CD8-positive, alpha-beta memory T cell (primary cell): ENCODE measurements at places on chromosomes 7 and 10. TPM values are rescaled to one million over a fixed set of nuclear protein-coding genes. Genes with fewer than 3 reads are reported as not detected.

GRCh38 chr10:45111509-45111908 lies 110.8 kb downstream of the ZNF22 start:
- no peaks in the 10 kb centered on the region for H3K27me3 ChIP-seq
- DNase-seq: no peak
- no peak overlapping the region for H3K27ac ChIP-seq
- H3K4me1 ChIP-seq: no peaks in the 10 kb centered on the region
- no peaks in the 10 kb centered on the region for H3K36me3 ChIP-seq
- no peak overlapping the region for H3K4me3 ChIP-seq

DNA sequence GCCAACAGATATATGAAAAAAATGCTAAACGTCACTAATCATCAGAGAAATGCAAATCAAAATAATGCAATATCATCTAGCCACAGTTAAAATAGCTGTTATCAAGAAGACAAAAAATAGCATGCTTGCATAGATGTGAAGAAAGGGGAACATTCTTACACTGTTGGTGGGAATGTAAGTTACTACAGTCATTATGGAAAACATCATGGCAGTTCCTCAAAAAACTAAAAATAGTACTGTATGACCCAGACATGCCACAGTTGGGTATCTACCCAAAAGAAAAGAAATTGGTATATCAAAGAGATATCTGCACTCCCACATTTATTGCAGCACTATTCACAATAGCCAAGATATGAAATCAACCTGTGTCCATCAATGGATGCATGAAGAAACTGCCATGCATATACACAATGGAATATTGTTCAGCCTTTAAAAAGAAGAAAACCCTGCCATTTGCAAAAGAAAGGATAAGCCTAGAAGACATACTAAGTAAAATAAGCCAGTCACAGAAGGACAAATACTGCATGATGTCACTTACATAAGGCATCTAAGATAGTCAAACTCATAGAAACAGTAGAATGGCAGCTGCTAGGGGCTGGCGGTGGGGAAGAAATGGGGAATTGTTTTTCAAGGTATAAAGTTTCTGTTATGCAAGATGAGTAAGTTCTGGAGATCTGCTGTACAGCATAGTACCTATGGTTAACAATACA lies 107.0 kb downstream of the PTPN20 start:
- DNase-seq: no peak
- no peaks in the 10 kb centered on the region for H3K27me3 ChIP-seq
- no peak overlapping the region for H3K4me3 ChIP-seq
- H3K4me1 ChIP-seq: no peaks in the 10 kb centered on the region
- H3K36me3 ChIP-seq: no peaks in the 10 kb centered on the region
- no peak overlapping the region for H3K27ac ChIP-seq

GRCh38 chr7:30335763-30336487 lies 51.5 kb downstream of the ZNRF2 start:
- H3K27ac ChIP-seq: no peak overlapping the region
- no peaks in the 10 kb centered on the region for H3K27me3 ChIP-seq
- H3K4me1 ChIP-seq: peaks cover 8% of the 10 kb centered on the region
- H3K4me3 ChIP-seq: no peak overlapping the region
- no peak for DNase-seq

GRCh38 chr7:2530071-2530987 lies 10.8 kb downstream of the LFNG start:
- DNase-seq: peak; percentile 86
- H3K27me3 ChIP-seq: no peaks in the 10 kb centered on the region
- H3K36me3 ChIP-seq: peaks cover 15% of the 10 kb centered on the region

GRCh38 chr7:5395246-5395645 lies 28.4 kb downstream of the TNRC18 start:
- H3K27ac ChIP-seq: no peak overlapping the region
- no peak for DNase-seq
- no peak overlapping the region for H3K4me3 ChIP-seq
- peaks cover 16% of the 10 kb centered on the region for H3K36me3 ChIP-seq

- H3K36me3 ChIP-seq: no peaks in the 10 kb centered on the region
- no peak overlapping the region for H3K27ac ChIP-seq
- no peaks in the 10 kb centered on the region for H3K27me3 ChIP-seq
- peak; percentile 26 for DNase-seq
Measured at GRCh38 chr7:92691578-92691977, 101.4 kb upstream of the FAM133B start.

DNA sequence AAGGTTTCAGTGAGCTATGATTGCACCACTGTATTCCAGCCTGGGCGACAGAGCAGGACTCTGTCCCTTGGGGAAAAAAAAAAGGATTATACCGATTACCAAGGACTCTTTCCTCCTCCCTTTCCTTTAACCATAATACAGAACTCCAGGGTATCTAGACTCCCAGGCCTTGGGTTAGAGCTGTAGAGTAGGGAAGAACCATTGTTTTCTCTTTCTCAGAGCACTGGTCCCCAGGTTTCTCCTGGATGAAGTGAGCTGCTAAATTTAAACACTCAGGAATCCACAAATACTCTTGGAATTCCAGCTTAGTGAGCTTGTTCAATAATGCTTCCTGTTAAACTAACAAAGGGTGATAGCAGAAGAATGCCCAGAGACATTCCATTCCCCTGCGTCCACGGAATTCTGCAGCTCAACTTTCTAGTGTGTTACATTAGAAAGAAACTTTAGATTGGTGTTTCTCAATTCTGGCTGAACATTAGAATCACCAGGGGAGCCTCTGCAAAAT lies 14.6 kb upstream of the RPEL1 start:
- H3K4me3 ChIP-seq: no peak overlapping the region
- H3K27me3 ChIP-seq: no peaks in the 10 kb centered on the region
- no peaks in the 10 kb centered on the region for H3K4me1 ChIP-seq
- no peak for DNase-seq
- no peak overlapping the region for H3K27ac ChIP-seq

DNA sequence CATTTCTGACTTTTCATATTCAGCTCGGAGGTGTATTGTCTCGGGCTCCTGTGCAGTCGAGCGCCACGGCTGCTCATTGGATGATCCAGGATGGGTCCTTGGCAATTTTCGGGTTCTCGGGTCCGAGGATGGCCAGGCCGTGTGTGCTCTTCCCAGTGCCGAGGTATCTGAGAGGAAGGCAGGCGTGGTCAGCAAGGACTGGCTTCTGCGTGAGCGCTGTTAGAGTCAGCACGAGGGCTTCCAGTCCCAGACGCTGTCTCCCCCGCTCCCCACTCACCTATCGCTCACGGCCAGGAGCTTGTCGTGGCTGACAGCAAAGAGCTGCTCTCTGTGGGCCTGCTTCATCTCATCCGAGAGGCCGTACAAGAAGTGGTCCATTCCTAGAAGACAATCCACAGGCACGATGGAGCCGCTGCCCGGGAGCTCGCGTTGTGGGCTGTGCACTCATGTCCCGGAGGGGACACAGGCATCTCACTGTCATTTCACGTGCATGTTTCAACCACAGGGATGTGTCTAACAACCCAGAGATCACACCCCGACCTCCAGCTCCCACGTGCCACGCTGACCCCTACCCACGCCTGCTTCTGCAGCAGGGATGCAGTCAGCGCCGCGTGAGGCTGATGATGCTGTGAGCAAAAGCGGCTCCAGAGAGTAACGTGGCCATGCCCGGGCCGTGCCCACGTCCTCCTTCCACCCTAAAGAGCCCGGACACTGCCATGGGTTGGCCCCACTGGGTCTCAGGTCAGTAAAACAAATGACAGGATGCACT lies 34.4 kb downstream of the PITRM1 start:
- H3K4me1 ChIP-seq: no peaks in the 10 kb centered on the region
- H3K36me3 ChIP-seq: peaks cover 72% of the 10 kb centered on the region
- DNase-seq: no peak
- H3K27ac ChIP-seq: no peak overlapping the region
- no peak overlapping the region for H3K4me3 ChIP-seq
- H3K27me3 ChIP-seq: no peaks in the 10 kb centered on the region

RELN gene
- polyA plus RNA-seq: not detected
